Activated effector memory CD4-positive, alpha-beta T cell treated with anti-CD3 and anti-CD28 coated beads, Interleukin-2, amount 50 U/mL, for 16 hours (primary cell): ENCODE measurements at places on chromosomes 4 and X.

- no peak for DNase-seq
Measured at GRCh38 chr4:150211016-150211415, 132.8 kb downstream of the DCLK2 start.

DNA sequence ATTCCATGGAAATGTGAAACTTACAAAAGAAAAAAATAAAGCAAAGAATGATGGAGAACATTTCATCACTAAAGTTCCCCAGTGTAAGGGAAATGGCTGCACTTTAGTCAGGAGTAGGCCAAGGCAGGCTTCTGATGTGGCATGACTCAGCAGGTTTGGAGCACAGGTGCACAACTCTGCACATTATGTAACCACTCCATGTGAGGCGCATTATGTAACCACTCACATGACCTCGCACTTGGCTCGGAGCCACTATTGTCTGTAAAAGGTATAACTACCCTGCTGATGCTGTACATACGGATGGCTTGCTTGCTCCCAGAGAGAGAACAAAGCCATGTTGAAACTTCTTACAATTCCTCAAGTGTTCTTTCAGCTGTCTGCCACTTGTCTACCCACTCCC lies 727.6 kb downstream of the TRAM1L1 start:
- DNase-seq: no peak

DNA sequence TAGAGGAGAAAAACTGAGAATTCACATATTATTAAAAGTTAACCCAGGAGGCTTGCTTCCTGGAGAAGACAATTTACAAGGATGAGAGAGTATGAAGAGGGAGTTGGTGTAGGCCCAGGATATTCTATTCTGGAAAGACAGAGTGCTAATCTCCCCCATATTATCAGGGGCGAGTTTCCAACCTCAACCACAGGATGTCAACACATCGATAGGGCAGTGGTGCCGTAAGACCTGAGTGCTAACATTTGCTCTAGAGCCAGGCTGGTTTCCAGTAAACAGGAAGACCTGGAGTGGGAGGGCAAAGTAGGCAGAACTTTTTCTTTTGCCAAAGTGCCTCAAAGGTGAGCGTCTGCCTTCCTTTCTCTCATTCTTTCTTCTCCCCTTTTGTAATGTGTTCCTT lies 2.8 kb upstream of the AWAT1 start:
- no peak for DNase-seq

DNA sequence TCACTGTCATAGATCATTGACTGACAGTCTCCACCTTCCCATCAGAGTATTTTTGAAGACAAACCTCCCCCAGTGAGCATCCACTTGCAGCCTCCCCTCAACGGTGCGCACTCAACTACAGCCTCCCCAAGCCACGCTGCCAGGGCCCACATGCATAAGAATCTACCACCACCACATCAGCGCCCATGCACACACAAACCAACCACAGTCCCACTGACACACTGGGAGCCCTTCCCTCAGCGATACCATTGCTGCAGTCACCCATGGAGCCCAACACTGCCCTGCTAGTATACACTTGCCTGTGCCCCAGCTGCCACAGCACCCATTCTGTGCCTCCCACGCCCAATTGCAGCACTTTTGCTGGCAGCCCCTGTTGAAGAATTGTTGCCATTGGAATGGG lies 132.9 kb downstream of the CHM start:
- no peak for DNase-seq

DNA sequence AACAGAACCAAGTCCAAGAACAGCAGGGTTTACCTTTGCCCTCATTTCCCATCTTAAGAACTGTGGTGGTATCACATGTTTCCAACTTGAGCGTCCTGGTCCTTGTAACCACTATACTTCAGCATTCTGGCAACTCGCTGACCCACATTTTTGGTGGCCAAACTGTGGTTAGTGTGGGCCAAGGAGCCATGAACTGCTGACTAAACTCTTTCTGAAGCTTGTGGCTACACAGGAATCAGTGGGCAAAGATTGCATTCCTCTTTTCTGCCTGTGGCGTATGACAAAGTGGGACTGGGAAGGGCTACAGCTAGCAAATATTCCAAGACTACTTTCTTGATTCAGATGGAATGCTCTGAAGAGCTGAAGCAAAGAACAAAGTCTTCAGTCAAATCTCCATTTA lies 106.3 kb upstream of the MID1 start:
- no peak for DNase-seq

- no peak for DNase-seq
Measured at GRCh38 chr4:181502611-181503010, 740.6 kb upstream of the TENM3 start.

DNA sequence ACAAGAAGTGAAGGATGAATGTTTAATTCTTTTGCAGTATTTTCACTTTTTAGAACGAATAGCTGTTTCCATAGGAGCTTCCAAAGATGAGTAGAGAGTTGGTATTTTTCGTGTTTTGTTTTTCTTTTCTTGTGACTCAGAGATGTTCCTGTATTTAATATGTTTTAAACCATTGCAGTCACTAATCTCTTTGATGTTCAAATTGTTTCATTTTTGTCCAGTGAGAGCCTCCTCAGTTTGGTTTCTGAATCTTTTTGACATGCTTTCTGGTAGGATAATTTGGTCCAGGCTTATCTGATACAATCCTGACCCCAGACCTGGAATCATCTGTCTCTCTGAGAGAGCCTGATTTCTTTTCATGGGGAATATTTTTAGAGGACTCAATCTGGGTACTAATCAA lies 41.6 kb downstream of the BEX3 start:
- no peak for DNase-seq

- DNase-seq: peak; percentile 16
Measured at GRCh38 chr4:8817096-8817812, 54.4 kb downstream of the HMX1 start.

- no peak for DNase-seq
Measured at GRCh38 chr4:62487016-62487415, 1286.9 kb downstream of the ADGRL3 start.

- DNase-seq: no peak
Measured at GRCh38 chr4:3637326-3638016, 105.2 kb upstream of the LRPAP1 start.

DNA sequence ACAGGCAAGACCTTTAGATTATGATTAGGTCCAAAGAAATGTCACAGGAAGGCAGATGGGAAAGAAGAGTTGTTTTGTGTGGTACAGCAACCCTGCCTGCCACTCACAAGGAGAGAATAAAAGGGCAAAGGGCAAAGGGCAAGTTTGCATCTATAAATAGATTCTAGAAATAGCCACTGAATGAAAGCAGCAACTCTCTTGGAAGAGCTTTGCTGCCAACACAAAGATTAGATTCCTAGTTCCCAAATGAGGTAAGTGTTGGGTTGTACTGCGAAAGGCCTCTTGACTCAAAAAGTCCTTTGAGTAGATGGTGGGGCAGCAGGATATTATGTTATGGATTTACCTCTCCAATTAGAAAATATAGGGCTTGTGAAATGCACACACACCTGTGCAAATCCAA lies 61.2 kb downstream of the MOSPD2 start:
- DNase-seq: no peak
